T follicular helper cell (primary cell): ENCODE measurements at places on chromosomes 11 and 22.
A peak's percentile ranks its signal among the peaks of the same experiment; 100 is the strongest.

DNA sequence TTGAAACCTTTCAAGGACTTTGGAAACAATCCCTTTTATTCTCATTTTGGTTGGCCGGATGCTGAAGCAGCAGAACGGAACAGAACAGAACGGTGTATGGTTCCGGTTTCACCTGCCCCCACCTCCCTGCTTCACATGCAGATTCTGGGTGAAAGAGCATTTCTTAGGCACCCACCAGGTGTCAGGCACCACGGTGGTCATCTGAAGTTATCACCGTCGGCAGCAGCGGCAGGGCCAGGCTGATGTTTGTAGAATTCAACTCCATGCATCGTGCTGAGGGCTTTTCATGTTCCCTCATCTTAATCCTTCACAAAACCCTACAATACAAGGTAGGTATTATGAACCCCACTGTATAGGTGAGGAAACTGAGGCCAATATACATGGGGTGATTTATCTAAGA, 13.6 kb upstream of the PHF21B start:
- DNase-seq: no peak

- DNase-seq: no peak
Measured at GRCh38 chr11:47861728-47862127, 13.6 kb upstream of the NUP160 start.

- DNase-seq: no peak
Measured at GRCh38 chr11:68424981-68425865, 35.3 kb upstream of the PPP6R3 start.

GRCh38 chr11:67240576-67241389, 25.5 kb upstream of the GRK2 start:
- DNase-seq: peak; percentile 82
